ENCODE measurements at places on chromosomes 1 and 21.

DNA sequence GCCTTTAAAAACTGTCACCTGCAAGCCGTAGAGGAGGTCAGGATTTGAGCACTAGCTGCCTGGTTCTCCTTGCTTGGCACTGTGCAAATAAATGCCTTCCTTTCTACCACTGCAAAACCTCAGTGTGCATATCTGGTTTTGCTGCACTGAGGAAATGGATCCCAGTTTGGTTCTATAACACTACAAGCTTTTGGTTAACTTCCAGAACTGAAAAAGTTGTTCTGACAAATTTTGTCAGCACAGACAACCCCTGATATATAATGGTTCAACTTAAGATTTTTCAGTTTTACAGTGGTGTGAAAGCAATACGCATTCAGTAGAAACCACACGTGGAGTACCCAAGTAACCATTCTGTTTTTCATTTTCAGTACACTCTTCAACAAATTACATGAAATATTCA lies 29.8 kb upstream of the GALNT2 start:
- DNase-seq, result no peak

- DNase-seq, result peak; percentile 75
These were observed 8.3 kb upstream of the RNF19B start for GRCh38 chr1:32972814-32973428.

GRCh38 chr1:66628926-66629325 lies 95.0 kb downstream of the SGIP1 start:
- DNase-seq, result no peak

GRCh38 chr1:228348708-228349467 lies 57.7 kb downstream of the TRIM11 start:
- no peak for DNase-seq

GRCh38 chr1:1869469-1869868 lies 21.4 kb downstream of the GNB1 start:
- DNase-seq, result no peak

All from hypothalamus (tissue), 51 donors.